Chondrocyte (in vitro differentiated cells): ENCODE measurements at places on chromosomes 1 and 21. TPM values are rescaled to one million over a fixed set of nuclear protein-coding genes. Genes with fewer than 3 reads are reported as not detected.

PPIAL4G gene
- total RNA-seq, result not detected in 3 replicates

TFAP2E gene
- 0.92 to 1.4 TPM (median 0.97 TPM) in 3 replicates for total RNA-seq

WNT3A gene
- not detected in 3 replicates for total RNA-seq

NUAK2 gene
- 1.7 to 3.3 TPM (median 3.3 TPM) in 3 replicates for total RNA-seq

LCE1A gene
- total RNA-seq, result not detected in 3 replicates

HDAC1 gene
- total RNA-seq, result 50.2 to 54.9 TPM (median 52.9 TPM) in 3 replicates

RAP1GAP gene
- 1.1 to 2.2 TPM (median 1.8 TPM) in 3 replicates for total RNA-seq

HPCA gene
- 0.54 TPM in 1 of 3 replicates, not detected in the others for total RNA-seq

CHRM3 gene
- 0.05 to 0.29 TPM in 2 of 3 replicates, not detected in the other for total RNA-seq

NEGR1 gene
- 6.4 to 9.0 TPM (median 7.7 TPM) in 3 replicates for total RNA-seq

TMEM269 gene
- total RNA-seq, result 0.20 to 0.70 TPM (median 0.23 TPM) in 3 replicates

GPR161 gene
- 30.8 to 33.5 TPM (median 32.8 TPM) in 3 replicates for total RNA-seq

HRNR gene
- not detected in 3 replicates for total RNA-seq

LGALS8 gene
- total RNA-seq, result 24.9 to 37.8 TPM (median 36.5 TPM) in 3 replicates

NECTIN4 gene
- 0.12 to 0.26 TPM (median 0.12 TPM) in 3 replicates for total RNA-seq

C21orf58 gene
- 5.0 to 13.9 TPM (median 5.6 TPM) in 3 replicates for total RNA-seq

FNDC5 gene
- total RNA-seq, result 2.6 to 4.6 TPM (median 4.0 TPM) in 3 replicates

LCE3E gene
- not detected in 3 replicates for total RNA-seq

ARHGAP30 gene
- not detected in 3 replicates for total RNA-seq

NT5C1A gene
- 0.31 to 0.32 TPM in 2 of 3 replicates, not detected in the other for total RNA-seq

PSEN2 gene
- 14.5 to 21.0 TPM (median 19.5 TPM) in 3 replicates for total RNA-seq

CRYBG2 gene
- not detected in 3 replicates for total RNA-seq

RPTN gene
- not detected in 3 replicates for total RNA-seq

BATF3 gene
- 0.36 to 3.7 TPM (median 1.7 TPM) in 3 replicates for total RNA-seq

RASSF5 gene
- total RNA-seq, result 0.12 to 0.36 TPM (median 0.27 TPM) in 3 replicates

CLEC20A gene
- not detected in 3 replicates for total RNA-seq

WLS gene
- 149 to 207 TPM (median 160 TPM) in 3 replicates for total RNA-seq

DENND2C gene
- total RNA-seq, result 3.0 to 3.8 TPM (median 3.3 TPM) in 3 replicates

TIAM1 gene
- total RNA-seq, result 6.6 to 8.2 TPM (median 7.7 TPM) in 3 replicates

CDCA8 gene
- 5.7 to 7.0 TPM (median 6.0 TPM) in 3 replicates for total RNA-seq

AIM2 gene
- total RNA-seq, result not detected in 3 replicates

FAM72B gene
- total RNA-seq, result 1.3 to 2.5 TPM (median 1.3 TPM) in 3 replicates

MYBPHL gene
- total RNA-seq, result not detected in 3 replicates

AMY1B gene
- total RNA-seq, result not detected in 3 replicates

KCND3 gene
- total RNA-seq, result 0.77 to 3.6 TPM (median 0.99 TPM) in 3 replicates

S100A7 gene
- not detected in 3 replicates for total RNA-seq

TTLL7 gene
- 18.3 to 22.6 TPM (median 19.5 TPM) in 3 replicates for total RNA-seq

NBPF9 gene
- total RNA-seq, result 25.9 to 29.2 TPM (median 27.6 TPM) in 3 replicates

RNF186 gene
- not detected in 3 replicates for total RNA-seq

NES gene
- 6.0 to 11.6 TPM (median 6.9 TPM) in 3 replicates for total RNA-seq

MNDA gene
- total RNA-seq, result not detected in 3 replicates

LCE2A gene
- not detected in 3 replicates for total RNA-seq

TOR3A gene
- 17.9 to 19.8 TPM (median 19.4 TPM) in 3 replicates for total RNA-seq

CAMK2N1 gene
- 8.7 to 13.2 TPM (median 12.9 TPM) in 3 replicates for total RNA-seq

CRP gene
- total RNA-seq, result not detected in 3 replicates

JMJD4 gene
- 15.0 to 24.2 TPM (median 17.8 TPM) in 3 replicates for total RNA-seq

CELA2B gene
- not detected in 3 replicates for total RNA-seq

ACKR1 gene
- not detected in 3 replicates for total RNA-seq

ZNF648 gene
- not detected in 3 replicates for total RNA-seq

SELP gene
- not detected in 3 replicates for total RNA-seq

SPSB1 gene
- 164 to 184 TPM (median 173 TPM) in 3 replicates for total RNA-seq

DNASE2B gene
- total RNA-seq, result not detected in 3 replicates

C4BPB gene
- not detected in 3 replicates for total RNA-seq

CYP4Z1 gene
- total RNA-seq, result not detected in 3 replicates

NPPA gene
- total RNA-seq, result not detected in 3 replicates

OR10J1 gene
- not detected in 3 replicates for total RNA-seq

TMEM240 gene
- 3.6 to 6.1 TPM (median 5.8 TPM) in 3 replicates for total RNA-seq

RNF115 gene
- total RNA-seq, result 12.7 to 16.4 TPM (median 13.0 TPM) in 3 replicates
